ENCODE measurements at places on chromosomes 3 and 15.
A peak's percentile ranks its signal among the peaks of the same experiment; 100 is the strongest.

DNA sequence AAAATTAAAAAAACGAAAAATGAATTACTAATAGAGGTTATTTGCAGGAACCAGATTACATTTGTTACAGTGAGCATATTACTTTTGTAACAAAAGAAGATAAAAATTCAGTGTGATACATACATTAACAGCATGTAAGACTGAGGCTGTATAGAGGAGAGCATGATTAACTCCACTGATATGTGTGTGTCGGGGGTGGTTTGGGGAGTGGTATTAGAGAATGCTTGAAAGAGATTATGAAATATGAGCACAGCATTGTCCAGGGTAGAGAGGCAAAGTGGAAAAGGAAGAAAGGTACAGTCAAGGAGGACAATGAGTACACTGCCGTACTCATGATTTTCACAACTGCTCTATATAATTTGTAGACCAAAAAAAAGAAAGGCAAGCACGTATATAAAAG, 62.9 kb upstream of the LRRFIP2 start:
- DNase-seq: peak; percentile 26

DNA sequence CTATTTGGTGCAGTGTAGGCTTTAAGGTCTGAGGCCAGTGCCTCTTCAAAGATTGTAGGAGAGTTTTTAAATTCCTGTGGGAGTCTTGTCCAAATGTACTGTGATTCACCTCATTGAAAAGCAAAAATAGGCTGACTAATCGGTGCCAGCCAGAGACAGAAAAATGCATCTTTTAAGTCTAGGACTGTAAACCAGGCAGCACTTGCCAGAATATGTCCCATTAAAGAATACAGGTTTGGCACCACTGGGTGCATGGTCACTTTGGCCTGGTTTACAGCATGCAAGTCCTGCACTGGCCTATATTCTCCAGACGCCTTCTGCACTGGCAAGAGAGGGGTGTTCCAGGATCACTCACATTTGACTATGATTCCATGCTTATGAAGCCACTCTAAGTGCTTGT, 20.3 kb upstream of the NOX5 start:
- peak; percentile 87 for DNase-seq

DNA sequence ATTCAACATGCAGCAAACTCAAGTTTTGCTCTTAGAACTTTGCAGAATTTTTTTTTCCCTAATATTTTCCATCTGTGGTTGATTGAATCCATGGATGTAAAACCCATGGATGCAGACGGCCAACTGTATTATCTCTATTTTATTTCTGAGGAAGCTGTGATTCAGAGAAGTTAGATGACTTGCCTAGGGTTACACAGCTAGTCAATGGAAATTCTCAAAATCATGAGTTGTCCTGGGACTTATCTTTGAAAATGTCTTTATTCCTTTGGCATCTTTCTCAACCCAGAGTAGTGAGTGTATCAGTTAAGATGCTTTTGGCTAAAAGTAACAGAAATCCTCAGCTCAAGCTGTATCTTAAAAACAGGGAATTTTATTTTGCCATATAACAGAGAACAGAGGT, 107.9 kb upstream of the GALNT15 start:
- DNase-seq: no peak

DNA sequence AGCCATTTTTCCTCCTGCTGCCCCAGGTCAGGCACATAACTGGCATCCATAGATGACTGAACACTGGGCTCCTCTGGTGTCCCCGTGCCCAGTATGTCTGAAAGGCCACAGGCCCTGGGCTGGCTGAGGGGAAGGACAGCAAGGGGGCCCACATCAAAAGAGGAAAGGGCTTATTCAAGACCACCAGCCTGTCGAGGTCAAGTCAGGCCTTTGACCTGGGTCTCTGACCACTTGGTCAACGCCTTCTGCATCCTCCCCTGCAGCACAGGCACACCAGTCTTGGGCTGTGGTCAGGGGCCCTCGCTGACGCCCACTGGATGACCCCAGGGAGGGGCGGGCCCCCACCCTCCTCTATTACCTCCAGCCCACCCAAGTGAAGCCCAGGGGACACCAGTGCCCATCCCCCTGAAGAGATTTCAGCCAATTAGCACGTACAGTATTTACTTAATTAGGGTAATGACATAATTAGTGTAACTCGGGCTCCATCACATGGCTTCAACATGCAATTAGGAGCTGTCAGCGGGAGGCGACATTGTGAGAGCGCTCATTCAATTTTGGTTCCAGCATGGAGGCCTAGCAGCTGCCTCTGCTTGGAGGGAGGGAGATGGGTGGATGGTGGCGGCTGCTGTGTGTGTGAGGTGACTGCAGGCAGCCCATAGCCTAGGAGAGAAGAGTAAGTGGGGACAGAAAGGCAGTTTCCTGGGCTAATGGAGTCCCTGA, 13.5 kb upstream of the DNAH1 start:
- DNase-seq: no peak

DNA sequence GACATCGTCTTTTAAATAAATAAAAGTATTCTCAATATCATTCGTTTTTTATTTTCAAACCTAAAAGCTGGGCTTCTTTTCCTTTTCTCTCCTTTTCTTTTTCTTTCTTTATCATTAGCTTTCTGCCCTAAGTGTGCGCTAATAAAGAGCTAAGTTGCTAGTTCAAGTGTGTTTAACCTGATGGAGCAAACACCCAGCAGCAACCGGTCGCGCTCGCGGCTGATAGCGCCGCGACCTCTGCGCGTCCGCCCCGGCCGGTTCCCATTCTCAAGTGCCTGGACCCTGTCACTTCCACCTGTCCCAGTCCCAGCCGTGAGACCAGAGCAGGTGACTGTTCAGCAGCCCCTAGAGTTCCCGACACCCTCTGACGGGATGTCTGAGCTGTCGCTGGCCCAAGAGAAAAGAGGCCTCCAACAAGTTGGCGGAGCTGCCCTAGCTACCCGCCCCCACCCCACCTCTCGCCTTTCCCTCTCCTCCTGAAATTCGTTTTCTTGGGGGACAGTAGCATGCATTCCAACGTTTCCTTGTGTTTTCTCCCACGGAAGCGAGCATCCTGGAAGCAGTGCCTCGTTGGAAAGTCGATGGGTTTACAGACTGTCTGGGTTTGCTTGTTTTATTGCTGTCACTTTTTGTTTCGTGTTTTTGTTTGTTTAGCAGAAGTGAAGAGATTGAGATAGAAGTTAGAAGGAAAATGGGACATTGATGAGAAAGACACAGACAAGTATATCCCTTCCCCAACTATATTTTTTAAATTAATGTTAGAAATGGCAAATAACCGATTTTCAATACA, 3.1 kb upstream of the MECOM start:
- DNase-seq: no peak

- DNase-seq: no peak
Observed at GRCh38 chr15:43299411-43299810, 31.0 kb downstream of the LCMT2 start.

- no peak for DNase-seq
Observed at GRCh38 chr3:95434491-95434890, 1371.6 kb downstream of the NSUN3 start.

- DNase-seq: peak; percentile 80
Observed at GRCh38 chr3:159252274-159252673, 450.4 kb downstream of the MFSD1 start.

- no peak for DNase-seq
Observed at GRCh38 chr3:132966374-132966773, 71.8 kb upstream of the TMEM108 start.

- no peak for DNase-seq
Observed at GRCh38 chr3:171636666-171637065, 173.6 kb downstream of the PLD1 start.

GRCh38 chr3:66407611-66408218, 93.1 kb downstream of the LRIG1 start:
- DNase-seq: no peak

DNA sequence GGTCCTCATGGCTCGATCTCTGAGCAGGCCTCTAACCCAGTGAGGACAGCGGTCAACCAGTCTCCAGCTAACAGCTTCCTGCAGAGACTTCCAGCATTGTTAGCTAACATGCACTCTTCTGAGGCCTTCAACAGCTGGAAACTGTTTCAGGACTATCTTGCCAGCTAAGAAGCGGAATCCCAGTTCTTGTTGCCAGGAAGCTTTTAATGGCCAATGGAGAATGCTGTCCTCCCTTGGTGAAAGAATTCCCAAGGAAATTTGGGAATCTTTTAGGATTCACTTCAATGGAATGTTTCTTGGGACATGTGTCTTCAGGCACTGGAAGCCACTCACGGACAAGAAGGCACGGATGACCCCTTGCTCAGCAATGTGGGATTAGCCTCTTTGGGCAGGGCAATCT, 91.7 kb downstream of the CEMIP start:
- no peak for DNase-seq

GRCh38 chr3:15794842-15795650, 2.7 kb downstream of the ANKRD28 start:
- DNase-seq: no peak

DNA sequence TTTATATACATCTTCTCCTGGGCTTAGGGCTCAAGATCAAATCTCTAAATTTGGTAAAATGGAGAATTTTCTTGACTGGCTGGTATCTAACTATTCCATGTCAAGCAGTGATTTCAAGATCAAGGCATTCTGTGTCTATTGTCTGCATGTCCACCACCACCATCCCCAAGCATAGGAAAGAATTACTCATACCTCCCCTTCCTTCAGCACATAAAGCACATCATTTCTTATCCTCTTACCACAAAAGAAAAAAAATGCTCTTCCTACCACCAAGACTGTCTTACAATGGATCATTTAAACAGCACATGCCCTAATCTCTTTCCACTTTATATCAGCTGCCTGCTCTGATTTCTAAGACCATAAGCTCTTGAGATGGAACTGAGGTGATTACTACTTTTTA, 470.5 kb upstream of the THBS1 start:
- DNase-seq: peak; percentile 93

- DNase-seq: no peak
Observed at GRCh38 chr15:101056366-101057334, 137.5 kb downstream of the LRRK1 start.

DNA sequence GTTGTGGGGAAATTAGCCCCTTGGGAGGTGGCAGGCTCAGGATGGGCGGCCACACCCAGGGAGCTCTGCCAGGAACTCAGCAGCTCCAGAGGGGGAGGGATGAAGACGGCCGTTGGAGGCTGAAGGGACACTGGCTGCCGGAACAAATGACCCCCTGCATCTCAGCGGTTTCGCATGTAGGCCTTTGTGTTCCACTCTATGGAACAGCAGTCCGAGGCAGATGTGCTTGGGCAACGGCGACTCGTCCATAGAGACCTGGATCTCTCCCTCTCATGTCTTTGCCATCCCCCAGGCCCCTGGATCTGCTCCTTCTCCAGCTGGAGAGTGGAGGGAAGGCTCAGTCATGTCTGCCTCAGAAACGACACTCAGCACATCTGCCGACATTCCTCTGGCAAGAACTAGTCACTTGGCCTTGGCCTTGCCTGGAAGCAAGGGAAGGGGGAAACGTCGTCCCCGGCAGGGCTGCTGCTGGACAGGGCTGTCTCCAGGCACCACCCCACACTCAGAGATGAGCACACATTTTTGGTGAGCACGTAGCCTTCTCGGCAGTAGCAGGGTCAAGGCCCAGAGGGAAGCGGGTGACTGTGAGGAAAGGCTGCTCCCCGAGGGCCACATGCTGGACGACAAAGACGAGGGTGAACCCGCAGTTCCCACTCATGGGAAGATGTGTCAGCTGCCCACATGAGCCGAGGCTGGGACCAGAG, 83.8 kb downstream of the ASB7 start:
- DNase-seq: no peak

DNA sequence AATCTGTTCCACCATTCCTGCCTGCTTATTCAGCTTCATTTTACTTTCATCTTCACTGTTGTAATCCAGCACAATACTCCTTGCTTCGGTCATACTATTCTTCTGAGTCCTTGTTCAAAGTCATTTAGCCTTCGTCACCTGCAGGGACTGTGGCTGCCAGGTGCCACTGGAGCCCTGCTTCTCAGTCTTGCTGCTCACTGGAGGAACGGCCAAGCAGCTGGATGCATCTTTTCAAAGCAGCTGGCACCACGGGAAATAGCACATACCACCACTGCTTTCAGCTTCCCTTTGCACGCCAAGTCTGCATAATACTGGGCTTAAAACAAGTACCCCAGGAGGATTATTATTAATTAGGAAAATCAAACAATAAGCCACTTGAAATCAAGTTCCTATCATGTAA, 287.6 kb downstream of the BCHE start:
- no peak for DNase-seq

- peak; percentile 87 for DNase-seq
Observed at GRCh38 chr3:104873331-104873730, 493.4 kb upstream of the ALCAM start.

DNA sequence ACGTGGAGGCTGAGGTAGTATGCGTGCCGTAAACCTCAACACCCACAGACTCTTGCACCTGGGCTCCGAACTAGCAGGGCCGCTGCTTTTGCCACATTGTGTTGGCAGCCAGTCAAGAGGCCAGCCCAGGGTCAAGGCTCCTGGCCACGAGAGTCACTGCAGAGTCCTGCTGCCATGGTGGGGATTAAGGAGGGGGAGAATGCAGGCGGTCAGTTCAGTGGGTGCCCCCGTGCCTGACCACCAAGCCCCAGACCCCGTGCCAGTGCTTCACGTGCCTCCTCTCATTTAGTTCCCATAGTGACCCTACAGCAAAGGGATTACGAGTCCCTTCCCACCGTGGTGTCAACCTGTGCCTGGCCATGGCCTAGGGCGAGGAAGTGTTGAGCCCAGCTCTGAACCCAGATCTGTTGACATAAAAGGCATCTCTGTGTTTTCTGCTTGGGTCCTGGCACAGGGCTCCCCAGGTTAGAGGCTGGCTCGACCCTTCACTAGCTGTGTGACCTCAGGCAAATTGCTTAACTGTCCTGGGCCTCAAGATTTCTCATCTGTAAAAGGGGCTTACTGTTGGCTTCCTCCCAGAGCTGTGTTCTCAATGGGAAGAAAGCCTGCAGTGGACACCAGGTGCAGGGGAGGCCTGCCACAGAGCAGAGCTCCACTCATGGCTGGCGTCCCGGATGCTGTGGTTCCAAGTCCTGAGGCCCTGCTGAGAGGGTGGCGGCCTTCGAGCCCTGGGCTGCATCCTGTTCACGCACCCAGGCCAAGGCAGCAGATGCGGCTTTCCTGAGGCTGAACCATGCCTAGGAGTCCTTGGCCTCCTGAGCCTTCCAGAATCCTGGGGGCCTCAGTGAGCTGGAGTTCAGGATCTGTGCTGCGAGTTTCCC, 32.8 kb downstream of the FBLN2 start:
- DNase-seq: peak; percentile 20

DNA sequence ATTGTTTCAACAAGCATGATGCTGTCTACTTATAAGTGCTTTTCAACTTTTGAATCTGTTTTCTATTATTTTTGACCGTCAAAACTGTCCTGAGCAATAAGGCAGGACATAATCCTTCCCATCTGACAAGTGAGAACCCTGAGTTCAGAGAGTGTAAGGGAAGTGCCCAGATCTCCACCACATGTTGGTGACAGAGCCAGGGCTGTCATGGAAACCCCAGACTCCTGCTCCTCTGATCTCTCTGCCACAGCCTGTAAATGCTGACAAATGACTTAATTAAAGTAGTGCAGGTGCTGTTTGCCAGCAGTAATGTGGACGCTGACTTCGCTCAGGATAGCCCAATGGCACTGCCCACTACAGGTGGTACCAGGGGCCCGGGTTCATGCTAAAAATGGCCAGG, 40.3 kb downstream of the SPSB4 start:
- no peak for DNase-seq

GRCh38 chr15:91407269-91407889, 307.3 kb downstream of the SV2B start:
- DNase-seq: peak; percentile 79

- no peak for DNase-seq
Observed at GRCh38 chr15:84795186-84795585, 22.0 kb upstream of the ALPK3 start.
